ENCODE measurements at places on chromosomes 6 and 20.

- DNase-seq: peak; percentile 51
Measured at GRCh38 chr6:149190224-149190831, 127.2 kb upstream of the TAB2 start.

GRCh38 chr6:155200012-155200411 is 63.8 kb upstream of the CLDN20 start:
- DNase-seq: no peak

GRCh38 chr20:15842872-15843271 is 730.4 kb downstream of the KIF16B start:
- DNase-seq: no peak

DNA sequence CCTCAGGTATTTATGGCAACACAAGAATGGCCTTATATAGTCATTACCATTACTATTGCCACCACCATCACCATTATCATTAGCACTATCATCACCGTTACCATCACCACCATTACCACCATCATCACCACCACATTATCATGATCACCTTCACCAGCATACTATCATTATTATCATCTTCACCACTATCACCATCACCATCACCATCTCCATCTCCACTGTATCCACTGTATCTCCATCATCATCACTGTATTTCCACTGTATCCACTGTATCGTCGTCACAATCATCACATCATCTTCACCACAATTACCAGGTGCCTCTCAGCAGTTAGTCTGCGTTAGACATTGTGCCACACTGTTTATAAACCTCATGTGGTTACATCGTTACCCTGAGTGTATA is 45.3 kb downstream of the GGTLC1 start:
- no peak for DNase-seq

DNA sequence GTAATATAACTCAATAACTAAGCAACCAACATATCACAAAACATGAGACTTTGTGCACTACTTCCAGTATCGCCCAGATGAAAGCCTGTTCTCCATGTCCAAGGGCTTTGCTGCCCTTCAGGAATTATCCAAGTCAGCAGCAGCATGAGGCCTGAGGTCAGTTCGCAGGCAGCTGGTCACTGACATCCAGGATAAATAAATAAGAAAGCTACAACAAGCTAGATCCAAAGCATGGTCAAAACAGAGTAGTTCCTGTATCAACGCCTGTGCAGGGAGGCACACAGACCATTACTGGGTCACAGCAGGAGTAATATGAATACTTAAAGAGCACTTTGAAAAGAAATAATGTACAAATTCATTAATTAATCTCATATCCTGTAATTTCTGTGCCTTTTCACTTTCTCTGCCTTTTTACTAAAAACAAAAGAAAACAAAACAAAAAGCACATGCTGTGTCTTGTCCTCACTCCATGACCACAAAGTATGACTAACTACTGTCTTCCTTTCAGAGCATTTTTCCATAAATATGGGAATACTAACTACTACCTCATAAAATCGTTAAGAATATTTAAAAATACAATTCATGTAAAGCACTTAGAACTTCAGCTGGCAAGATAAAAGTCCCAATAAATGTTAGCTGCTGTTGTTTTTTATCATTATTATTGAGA is 374.9 kb upstream of the IRAK1BP1 start:
- no peak for DNase-seq

DNA sequence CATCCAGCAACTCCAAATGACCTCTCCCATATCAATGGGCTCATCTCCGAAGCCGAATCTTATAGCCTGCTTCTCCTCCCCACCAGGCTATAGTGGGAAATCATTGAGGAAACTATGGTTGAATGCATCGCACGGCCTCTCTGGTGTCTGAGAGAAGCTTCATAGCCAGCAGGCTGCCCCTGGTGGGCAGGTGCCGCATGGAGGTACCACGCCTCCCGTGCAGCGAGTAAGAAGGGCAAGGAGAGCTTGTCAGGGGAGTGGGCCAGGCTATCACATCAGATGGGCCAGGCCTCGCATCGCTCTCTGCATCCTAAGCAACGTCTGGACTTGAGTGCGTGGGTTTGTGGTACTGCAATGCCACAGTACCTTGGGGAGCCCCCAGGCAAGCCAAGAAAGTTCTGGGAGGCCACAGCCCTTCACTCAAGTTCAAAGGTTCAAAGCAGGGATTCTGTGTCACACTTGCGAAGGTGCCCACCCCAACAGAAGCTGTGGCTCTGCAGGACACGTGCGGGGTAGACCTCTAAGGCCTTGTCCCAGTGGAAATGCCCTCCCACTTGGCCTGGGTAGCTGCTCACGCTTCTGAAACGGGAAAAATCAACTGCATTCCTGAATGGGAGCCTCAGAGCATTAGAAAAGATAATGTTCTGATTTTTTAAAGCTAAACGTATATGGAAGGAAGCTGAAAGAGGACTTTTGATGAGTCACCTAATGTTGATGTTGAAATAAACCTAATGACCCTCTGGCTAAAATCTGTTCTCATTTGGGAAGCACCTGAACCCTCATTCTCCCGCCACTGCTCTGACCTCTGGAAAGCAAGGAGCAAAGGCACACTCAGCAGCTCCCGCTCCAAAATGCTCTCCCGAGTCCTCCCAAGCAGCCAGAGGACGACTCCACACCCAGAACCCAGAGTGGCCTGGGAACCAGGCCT is 8.4 kb upstream of the IRF4 start:
- no peak for DNase-seq

DNA sequence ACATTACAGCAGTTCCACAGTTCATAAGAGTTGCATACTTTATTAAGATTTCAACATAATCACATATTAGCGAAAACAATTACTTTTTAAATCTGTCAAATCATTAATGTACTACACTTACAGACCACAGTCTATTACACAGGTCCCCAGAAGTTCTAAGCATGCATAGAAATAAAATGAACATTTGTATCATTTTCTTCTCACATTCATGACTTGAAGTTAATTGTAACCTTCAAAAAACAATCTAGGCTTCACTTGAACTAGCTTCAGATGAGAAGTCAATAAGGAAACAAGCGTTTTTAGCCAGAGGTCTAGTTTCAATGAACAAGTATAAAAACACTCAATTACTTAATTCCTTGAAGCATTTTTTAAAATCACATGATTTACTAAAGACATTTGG is 238.3 kb downstream of the HACE1 start:
- DNase-seq: no peak

- DNase-seq: no peak
Measured at GRCh38 chr6:56364431-56364826, 117.0 kb upstream of the COL21A1 start.

GRCh38 chr6:167341038-167341583 is 16.2 kb downstream of the TTLL2 start:
- DNase-seq: no peak

DNA sequence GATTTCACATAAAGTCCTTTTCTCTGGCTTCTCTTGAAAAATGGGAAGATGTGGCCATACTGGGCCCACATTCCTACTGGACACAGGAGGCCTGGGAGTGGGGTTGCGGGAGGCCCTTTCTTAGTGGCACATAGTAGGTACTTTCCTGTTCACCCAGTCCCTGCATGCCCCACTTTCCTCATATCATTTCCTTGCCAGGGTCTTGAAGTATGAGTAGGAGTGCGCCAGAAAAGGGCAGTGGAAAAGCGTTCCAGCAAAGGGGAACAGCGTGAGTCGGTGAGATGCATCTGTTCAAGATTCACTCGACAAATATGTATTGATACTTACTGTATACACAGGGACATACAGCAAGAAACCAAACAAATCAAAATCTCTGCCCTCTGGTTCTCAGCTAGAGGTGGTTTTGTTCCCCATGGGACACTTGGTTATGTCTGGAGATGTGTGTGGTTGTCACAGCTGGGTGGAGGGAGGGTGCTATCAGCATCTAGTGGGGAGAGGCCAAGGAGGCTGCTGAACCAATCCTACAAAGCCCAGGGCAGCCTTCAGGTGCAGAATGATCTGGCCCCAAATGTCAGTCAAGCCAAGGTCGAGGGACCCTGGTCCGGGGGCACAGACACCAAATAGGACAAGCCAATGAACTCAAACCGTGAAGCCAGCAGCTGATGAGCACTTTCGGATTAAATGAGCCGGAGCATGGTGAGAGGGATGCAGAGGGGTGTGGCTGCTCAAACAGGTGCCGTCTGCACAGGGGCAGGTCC is 151.4 kb downstream of the CEBPB start:
- no peak for DNase-seq

- no peak for DNase-seq
Measured at GRCh38 chr6:94902974-94903628, 674.2 kb upstream of the MANEA start.

DNA sequence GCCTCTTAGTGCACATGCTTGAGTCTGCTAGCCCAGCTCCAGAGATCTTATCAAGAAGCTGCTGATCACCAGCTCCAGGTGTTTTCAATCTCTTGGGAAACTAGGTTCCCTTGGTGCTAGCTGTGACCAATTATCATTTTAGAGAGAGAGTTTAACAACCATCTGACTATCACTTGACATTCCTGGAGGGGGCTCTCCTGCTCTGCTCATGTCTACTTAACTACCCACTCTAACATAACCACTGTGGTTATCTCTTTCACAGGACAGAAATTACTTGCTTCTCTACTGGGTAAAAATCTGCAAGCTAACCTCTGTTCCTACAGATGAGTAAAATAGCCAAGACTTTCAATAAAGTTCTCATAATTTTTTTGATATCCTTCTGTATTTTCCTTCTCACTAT is 823.4 kb upstream of the GJE1 start:
- no peak for DNase-seq

DNA sequence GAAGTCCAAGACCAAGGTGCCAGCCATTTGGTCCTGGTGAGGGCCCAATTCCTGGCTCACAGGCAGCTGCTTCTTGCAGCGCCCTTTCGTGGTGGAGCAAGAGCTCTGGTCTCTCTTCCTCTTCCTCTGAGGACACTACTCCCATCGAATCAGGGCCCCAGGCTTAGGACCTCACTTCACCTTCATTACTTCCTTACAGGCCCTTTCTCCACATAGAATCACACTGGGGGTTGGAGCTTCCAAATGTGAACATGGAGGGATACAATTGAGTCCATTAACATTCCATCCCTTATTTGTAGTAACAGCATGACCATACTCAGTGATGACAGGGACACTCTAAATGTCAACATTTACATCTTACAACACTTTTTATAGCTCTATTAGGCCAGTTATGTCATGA is 2.3 kb downstream of the RAMACL start:
- no peak for DNase-seq

DNA sequence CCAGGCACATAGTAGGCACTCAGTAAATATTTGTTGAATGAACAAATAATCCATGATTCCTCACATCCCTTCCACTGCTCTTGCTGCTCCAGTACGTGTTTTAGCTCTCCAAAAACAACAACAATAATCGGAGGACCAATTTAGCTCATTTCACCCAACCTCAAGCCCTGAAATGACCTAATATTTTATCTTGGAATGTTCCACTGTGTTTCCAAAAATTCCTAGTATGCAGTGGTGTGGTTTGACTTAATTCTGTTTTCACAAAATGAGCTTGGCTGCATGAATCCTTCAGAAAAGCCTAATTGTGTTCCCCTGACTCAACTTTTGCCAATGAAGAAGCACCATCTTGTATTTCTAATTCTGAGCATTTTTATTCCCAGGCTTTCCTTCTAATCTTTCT is 168.0 kb upstream of the PHACTR1 start:
- DNase-seq: no peak

DNA sequence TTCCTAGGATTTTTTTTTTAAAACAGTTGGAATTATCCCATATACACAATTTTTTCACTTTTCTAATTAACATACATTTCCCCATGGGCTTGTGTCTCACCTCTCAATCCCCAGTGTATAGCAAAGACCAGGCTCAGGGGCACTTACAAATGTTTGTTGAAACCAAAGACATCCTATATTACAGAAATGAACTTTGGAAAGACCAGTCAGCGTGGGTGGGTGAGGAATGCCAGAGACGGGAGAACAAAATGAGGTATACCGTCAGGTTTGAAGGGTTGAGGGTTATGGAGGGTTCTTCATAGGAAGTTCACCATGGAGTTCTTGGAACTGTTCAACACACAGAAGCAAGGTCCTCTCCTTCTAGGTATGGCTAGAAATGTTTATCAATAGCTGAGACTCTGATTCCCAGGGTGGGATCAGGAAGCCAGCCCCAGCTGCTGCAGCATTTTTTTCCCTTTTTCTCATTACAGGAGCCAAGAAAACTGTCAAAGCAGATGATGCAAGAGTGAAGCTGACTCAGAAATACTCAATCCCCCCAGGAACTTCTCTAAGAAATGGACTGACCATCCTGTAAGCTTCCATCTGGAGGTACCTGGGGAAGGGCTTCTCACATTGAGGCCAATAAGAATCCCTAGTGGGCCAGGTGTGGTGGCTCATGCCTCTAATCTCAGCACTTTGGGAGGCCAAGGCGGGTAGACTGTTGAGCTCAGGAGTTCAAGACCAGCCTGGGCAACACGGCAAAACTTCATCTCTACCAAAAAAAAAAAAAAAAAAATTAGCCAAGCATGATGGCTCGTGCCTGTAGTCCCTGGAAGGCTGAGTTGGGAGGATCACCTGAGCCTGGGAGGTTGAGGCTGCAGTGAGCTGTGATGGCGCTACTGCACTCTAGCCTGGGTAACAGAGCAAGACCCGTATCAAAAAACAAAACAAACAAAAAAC is 15.9 kb upstream of the TBC1D20 start:
- DNase-seq: no peak

DNA sequence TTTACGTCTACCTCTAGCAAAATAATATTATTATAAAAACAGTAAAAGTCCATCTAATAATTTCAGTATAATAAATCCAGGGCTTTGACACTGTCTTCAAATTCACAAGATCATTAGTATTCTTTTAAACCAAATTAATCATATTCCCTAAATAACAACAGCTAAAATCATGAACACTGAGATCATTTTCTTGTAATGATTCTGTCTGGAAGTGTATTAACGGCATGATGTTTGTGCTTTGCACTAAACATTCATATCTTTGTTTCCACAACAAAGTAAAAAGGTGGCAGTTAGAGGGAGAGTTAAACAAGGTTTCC is 18.8 kb downstream of the HIVEP2 start:
- no peak for DNase-seq

GRCh38 chr6:14874975-14875480 is 370.8 kb upstream of the JARID2 start:
- no peak for DNase-seq

- DNase-seq: no peak
Measured at GRCh38 chr20:36149469-36149868, 5.1 kb upstream of the EPB41L1 start.

- no peak for DNase-seq
Measured at GRCh38 chr6:55782275-55782674, 93.1 kb downstream of the BMP5 start.

GRCh38 chr6:41460742-41461336 is 85.3 kb upstream of the FOXP4 start:
- no peak for DNase-seq

DNA sequence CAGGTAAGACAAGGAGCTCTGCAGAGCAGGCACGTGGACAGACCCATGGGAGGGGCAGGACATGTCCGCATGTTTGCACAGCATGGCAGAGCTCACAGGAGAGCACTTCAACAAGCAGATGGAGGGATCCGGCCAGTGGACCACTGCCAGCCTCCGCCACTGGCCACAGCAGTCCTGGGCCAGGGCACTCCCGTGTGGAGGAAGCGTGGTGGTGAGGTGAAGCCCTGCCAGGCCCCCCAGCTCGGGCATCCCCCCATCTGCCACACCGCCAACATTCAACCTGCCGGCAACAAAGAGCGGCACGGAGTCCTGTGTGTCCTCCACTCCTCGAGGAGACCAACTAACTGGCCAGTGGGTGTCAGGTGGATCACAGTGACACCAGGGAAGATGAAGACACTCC is 104.3 kb upstream of the AGPAT4 start:
- no peak for DNase-seq

- peak; percentile 48 for DNase-seq
Measured at GRCh38 chr6:142913511-142914047, 31.4 kb downstream of the HIVEP2 start.
